ENCODE measurements at places on chromosomes 13 and 19.
A peak's percentile ranks its signal among the peaks of the same experiment; 100 is the strongest.

GRCh38 chr13:111282425-111282824, 38.0 kb upstream of the TEX29 start:
- DNase-seq = no peak

DNA sequence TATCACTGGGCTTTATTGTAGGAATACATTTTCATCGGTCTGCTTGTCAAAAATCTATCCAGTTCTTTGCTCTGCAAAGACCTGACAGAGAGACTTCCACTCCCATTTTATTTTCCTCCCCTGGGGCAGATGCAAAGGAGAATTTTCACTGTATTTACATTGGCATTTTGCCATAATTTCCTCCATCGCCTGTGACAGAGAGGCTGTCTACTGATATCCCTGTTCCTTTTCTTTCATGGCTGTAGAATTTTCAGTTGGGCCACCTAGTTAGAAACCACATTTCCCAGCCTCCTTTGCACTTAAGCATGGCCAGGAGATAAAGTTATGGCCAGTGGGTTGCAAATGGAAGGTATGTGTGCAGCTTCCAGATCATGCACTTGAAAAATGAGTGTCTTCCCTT, 89.3 kb downstream of the NUFIP1 start:
- no peak for DNase-seq

DNA sequence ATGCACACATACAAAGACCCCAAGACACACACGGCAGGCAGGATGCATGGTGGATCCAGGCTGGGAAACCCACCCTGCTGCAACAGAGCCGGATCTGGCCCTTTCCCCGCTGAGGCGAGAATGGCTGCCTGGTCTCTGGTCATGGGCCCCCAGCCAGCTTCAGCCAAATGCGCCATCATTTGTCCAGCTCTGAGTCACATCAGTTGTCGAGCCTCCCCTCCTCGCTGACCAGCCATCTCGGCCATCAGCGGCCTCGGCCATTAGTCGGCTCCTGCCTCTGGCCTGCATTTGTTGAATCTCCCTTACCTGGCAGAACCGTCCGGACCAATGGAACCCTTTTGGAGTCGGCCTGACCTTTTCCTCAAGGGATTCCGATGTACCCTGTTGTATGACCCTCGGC, 38.5 kb upstream of the POU2F2 start:
- DNase-seq = no peak

DNA sequence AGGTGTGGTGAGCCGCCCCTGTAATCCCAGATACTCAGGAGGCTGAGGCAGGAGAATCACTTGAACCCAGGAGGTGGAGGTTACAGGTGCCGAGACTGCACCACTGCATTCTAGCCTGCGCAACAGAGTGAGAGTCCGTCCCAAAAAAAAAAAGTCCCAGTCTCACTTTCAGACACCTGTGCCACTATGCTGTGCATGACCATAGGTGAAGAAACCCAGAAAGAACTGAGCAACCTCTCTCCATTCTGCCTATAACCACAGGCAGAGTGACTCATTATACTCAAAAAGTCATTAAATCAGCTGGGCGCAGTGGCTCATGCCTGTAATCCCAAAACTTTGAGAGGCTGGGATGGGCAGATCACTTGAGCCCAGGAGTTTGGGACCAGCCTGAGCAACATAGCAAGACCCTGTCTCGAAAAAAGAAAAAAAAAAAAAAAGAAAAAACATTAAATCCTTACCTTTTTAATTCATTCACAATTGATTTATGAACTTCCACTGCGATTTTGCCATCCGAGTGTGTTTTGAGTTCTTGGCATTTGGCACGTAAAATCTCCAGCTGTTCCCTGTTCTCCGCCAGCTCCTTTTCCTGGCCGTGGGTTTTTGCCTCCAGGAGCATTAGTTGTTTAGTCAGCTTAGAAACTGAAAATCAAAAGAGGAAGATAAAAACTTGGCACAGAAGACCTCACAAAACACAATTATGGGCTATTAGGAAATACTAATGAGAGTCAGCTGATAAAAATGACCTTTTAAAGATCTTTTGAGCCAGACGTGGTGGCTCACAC, 45.5 kb upstream of the SLC7A9 start:
- no peak for DNase-seq

GRCh38 chr19:51441410-51442390, 16.6 kb downstream of the SIGLEC8 start:
- no peak for DNase-seq

GRCh38 chr13:78787190-78787589, 128.2 kb upstream of the OBI1 start:
- no peak for DNase-seq

DNA sequence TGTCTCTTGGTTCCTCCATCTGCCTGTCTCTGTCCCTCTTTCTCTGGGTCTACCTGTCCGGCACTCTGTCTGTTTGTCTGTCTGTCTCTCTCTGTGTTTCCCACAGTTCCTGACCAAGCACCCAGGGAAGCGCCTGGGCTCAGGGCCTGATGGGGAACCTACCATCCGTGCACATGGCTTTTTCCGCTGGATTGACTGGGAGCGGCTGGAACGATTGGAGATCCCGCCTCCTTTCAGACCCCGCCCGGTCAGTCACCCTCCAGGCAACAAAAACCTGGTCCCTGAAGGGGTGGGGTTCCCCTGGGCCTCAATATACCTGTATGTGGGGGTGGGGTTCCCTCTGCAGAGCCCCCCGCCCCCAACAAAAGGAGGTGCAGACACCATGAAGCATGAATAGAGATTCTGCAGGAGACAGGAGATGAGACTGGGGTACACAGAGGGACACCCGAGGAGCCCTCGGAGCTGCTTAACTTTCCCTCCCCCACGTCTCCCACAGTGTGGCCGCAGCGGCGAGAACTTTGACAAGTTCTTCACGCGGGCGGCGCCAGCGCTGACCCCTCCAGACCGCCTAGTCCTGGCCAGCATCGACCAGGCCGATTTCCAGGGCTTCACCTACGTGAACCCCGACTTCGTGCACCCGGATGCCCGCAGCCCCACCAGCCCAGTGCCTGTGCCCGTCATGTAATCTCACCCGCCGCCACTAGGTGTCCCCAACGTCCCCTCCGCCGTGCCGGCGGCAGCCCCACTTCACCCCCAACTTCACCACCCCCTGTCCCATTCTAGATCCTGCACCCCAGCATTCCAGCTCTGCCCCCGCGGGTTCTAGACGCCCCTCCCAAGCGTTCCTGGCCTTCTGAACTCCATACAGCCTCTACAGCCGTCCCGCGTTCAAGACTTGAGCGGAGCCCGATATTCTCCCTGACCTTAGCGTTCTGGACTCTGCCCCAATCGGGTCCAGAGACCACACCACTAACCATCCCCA, 2.6 kb upstream of the CACNG7 start:
- DNase-seq = no peak

GRCh38 chr19:11659612-11660011, 62.3 kb downstream of the ZNF627 start:
- DNase-seq = no peak

DNA sequence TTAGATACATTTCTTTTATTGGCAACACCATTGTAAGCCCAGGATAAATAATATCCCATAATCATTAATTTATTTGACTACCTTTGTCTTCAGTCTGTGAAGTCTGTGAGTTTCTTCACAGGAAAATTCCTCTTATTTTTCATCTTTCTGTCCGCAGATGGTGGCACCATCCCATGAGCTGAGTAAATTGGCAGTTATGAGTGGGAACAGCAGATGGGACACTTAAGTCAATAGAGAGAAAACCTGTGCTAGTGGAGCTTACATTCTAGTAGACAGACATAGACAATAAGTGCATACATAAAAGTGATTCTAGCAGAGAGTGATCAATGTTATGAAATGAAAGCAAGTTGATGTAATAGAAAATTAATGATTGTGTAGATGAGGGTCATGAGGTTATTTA, 638.2 kb upstream of the MIR17HG start:
- DNase-seq = no peak

- DNase-seq = no peak
These were observed 211.2 kb upstream of the RXFP2 start for GRCh38 chr13:31528176-31528575.

GRCh38 chr13:108795841-108796240, 166.4 kb downstream of the MYO16 start:
- no peak for DNase-seq

DNA sequence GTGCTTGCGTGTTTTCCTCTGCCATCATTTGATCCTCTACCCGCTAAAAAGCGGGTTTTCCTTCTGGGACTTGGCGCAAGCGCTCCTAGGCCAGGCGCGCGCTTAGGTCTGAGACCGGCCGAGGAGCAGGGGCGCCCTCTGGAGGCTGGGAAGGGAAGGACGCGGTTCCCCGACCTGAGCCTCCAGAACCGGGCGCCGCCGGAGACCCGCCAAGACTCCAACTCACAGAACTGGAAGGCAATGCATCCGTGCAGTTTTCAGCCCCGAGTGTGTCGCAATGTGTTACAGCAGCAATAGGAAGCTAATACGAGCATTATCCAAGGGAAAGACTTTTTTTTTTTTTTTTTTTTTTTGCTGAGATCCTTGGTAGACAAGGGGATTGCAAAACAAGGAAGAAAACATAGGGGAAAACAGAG, 190.9 kb downstream of the COL4A1 start:
- DNase-seq = peak; percentile 77

- no peak for DNase-seq
These were observed 258.5 kb downstream of the COG6 start for GRCh38 chr13:39913928-39914327.

- no peak for DNase-seq
These were observed 20.9 kb upstream of the FFAR2 start for GRCh38 chr19:35427187-35427586.

- no peak for DNase-seq
These were observed 74.4 kb downstream of the ARHGAP35 start for GRCh38 chr19:46935066-46935663.

GRCh38 chr19:17197666-17198065, 17.5 kb upstream of the USE1 start:
- DNase-seq = no peak

DNA sequence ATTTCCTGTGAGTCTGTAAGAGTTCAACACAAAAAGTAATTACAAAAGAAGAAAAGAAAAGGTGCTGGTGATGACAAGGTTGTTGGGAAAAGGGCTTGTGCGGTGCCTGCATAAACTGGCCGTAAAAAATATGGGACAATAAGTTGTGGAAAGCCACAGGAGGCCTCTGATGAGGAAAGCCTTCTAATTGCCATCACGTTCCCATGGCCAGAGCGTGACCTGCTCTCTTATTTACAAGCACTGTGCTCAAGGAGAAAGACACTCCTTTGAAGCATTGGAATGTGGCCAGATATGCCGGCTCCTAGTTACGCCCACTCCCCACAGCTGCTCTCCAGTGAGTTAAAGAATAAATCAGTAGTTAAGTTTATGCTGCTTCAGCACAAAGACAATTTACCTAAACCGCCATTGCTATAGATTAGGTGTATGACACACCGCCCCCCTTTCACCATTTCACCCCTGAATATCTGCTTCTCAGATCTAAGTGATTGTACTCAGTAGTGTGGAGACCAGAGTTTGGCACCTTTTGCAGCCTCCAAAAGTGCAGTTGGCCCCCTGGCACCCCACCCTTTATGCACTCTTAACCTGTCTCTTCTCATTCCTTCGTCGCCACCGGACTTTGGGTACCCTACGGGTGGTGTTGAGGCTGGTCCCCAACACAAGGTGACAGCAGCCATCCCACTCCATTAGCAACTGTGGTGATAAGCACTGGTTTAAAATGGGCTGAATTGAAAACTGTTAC, 8.1 kb upstream of the PGLYRP1 start:
- DNase-seq = no peak

DNA sequence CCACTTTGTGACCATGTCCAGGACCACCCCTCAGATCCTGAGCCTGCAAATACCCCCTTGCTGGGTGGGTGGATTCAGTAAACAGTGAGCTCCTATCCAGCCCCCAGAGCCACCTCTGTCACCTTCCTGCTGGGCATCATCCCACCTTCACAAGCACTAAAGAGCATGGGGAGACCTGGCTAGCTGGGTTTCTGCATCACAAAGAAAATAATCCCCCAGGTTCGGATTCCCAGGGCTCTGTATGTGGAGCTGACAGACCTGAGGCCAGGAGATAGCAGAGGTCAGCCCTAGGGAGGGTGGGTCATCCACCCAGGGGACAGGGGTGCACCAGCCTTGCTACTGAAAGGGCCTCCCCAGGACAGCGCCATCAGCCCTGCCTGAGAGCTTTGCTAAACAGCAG, 7.7 kb upstream of the CEACAM7 start:
- DNase-seq = no peak

DNA sequence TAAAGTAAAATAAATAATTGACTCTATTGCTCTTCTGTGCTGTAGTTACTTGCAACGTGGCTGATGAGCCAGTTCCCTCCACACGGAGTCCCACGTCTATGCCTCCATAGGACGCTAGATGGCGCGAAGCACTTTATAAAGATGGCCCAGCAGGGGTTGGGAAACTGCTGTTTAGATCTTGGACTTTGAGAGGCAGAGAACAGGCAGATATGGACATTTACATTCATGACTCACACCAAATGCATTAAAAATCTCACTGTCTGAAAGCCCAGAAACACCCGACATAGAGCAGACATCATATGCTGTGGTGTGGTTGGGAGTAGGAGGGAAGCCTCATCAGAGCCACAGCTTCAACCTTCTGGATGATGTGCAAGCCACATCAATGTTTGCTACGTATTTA, 643.1 kb upstream of the ARGLU1 start:
- DNase-seq = peak; percentile 87

- peak; percentile 21 for DNase-seq
These were observed 1.3 kb upstream of the CEACAM3 start for GRCh38 chr19:41795031-41795461.

- DNase-seq = no peak
These were observed 53.2 kb downstream of the ZNF557 start for GRCh38 chr19:7122701-7123100.

GRCh38 chr13:24168392-24168750, 7.9 kb downstream of the SPATA13 start:
- DNase-seq = no peak

DNA sequence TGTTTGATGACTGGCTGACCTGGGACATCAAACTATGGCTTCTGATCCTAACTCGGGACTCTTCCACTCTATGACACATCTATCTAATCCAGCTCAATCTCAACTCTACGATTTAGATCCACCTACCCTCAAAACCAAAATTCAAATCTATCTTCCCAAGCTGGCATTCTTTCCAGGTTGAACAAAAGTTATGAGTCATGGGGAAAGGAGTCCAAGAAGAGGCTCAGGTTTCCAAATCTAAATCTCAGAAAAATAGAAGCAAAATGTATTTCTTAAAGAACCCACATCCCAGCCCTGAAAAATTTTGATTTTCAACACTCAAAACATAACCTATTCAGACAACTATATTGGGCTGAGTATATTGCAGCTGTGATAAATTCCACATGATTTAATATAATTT, 143.9 kb upstream of the IPO5 start:
- DNase-seq = no peak
